ENCODE measurements at places on chromosomes 1 and 21.

DNA sequence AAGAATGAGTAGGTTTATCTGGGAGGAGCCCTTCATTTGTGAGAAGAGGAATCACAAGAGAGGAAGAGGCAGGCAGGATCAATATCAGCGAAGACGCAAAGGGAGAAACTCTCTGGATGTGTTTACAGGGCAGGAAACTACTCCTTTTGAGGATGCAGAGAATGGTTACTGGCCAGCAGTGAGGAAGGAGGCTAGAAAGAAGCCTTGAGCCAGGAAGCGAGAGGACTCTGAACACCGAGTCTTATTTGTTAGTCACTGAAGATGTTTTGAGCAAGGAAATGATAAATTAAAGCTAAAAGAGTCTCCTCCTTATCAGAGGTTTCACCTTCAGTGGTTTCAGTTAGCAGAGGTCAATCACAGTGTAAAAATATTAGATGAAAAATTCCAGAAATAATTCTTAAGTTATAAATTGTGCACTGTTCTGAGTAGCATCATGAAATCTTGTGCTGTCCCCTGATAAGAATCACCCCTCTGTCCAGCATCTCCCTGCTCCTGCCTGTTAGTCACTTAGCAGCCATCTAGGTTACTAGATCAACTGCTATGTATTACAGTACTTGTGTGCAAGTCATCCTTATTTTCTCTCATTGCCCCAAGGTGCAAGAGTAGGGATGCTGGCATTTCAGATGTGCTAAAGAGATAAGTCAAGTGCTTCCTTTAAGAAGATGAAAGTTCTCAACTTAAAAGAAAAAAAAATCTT lies 43.5 kb downstream of the WLS start:
- DNase-seq, result no peak

DNA sequence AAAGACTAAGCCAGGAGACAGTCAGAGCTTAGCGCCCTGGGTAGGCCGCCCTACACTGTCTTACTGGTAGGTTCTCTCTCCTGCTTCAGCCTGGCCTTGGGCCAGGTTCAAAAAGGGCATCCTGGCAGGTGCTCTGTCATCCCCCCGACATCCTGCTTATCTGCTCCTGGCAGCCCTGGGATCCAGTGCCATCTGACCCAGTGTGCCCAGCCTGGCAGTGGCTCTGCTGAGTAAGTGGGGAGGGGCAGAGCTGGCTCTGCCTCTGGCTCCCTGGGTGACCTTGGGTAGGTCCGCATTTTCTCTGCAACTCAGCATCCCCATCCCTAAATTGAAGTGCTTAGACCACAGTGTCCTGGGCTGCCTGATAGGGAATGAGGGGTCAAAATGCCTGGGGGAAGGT lies 549.9 kb downstream of the PTPRU start:
- DNase-seq, result no peak

GRCh38 chr1:52668711-52669110 lies 29.4 kb downstream of the COA7 start:
- no peak for DNase-seq

- DNase-seq, result no peak
Observed at GRCh38 chr21:22191581-22191980, 1193.4 kb downstream of the NCAM2 start.

DNA sequence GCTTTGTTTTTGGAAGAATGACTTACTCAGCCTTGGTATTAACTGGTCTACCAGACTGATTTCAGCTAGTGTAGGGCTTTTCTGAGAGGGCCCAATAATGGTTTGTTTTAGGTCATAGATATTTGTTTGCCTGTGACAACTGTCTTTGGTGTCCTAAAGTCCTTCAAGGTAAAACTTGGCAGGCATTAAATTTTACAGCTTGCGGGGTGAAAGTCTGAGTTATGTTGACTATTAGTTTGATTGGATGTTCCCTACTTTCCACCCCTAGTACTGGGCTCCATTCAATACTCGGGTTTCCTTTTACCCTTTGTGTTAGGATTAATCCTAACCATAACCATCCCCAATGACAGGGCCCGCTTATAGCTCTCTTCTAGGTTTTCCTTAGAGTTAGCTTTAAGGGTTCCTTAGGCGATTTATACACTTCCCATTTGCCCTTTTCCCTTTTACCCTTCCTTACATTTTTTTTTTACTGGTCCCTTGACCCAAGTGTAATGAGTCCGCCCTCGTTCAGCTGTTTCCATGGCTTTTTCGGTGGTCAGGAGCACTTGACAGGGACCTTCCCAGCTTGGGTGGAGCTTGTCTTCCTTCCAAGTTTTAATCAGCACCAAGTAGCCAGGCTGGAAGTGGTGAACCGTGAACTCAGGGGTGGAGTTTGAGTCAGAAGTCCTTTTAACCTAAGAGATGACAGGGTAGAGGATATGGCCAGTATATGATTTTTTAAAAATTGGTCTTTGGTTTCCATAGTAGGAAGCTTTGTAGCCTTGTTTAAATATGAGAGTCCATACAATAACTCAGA lies 28.5 kb upstream of the LCE5A start:
- no peak for DNase-seq

DNA sequence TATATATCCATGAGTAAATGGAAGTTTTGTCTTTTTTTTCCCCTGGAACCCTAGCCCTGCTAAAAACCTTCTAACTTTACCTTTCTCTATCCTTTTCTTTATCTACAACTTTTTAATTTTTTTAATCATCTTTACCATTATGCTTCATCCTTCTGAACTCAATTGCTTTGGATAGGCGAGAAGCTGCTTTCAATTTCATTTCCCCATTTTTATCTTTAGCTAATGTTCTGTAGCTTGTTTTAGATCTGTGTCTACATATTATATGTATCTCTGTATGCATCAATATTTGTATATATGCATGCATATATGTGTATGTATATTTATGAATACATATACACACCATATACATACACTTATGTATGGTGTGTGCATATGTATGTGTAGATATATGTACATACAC lies 57.4 kb downstream of the PTPRC start:
- no peak for DNase-seq

GRCh38 chr1:77316966-77317365 lies 35.1 kb downstream of the AK5 start:
- no peak for DNase-seq

GRCh38 chr1:39688706-39689105 lies 2.5 kb downstream of the HPCAL4 start:
- no peak for DNase-seq

DNA sequence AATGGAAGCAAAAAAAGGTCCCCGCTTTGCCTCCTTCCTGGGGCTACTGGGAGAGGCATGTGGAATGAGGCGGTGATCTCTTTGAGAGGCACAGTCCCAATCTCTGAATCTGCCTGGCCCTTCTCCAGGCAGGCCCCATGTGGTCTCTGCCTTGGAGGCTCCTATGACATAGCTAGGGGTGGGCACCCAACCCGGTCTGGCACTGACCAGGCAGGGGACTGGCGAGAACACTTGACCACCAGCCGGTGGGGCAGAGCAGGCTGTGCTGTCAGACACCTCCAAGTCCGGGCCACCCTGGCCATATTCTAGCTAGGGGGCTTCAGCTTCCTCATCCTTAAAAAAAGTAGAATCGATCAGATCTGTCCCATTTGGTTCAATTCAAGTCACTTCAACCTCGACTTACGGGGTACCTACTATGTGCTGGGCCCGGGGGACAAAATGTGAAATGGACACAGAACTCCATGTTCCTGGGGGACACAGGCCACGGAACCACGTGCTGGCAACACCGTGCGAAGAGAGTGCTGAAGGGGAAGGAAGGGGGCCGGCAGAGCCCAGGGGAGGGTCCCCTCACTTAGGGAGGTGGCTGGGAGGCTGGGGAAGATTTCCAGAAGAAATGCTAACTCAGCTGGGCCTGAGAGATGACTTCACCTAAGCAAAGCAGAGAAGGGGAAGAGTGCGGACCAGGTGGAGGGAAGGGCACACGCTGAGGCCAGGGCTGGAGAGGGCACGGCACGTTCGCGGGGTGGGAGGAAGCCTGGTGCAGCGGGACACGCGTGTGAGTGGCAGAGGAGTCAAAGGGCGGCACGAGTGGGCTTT lies 33.3 kb downstream of the HSPG2 start:
- DNase-seq, result no peak

DNA sequence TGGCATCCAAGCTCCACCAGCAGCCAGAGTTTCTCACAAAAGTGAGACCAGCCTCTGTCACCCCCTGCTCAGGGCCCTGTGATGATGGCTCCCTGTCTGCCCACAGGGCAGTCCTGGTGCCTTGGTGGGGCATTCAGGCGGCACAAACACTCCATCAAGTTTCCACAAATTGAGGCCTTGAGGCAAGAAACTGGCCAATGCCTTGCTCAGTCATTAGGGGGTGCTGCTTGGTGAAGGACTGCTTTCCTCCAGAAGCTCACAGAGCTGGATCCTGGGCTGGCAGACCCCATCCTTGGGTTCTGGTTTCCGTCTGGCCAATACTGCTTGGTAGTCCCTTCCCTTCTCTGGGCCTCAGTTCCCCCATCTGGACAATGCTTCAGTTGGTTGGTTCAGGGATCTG lies 12.5 kb upstream of the AHDC1 start:
- no peak for DNase-seq

GRCh38 chr1:8701794-8702471 lies 115.5 kb downstream of the RERE start:
- DNase-seq, result no peak

GRCh38 chr1:8015809-8016165 lies 10.3 kb downstream of the ERRFI1 start:
- DNase-seq, result no peak

DNA sequence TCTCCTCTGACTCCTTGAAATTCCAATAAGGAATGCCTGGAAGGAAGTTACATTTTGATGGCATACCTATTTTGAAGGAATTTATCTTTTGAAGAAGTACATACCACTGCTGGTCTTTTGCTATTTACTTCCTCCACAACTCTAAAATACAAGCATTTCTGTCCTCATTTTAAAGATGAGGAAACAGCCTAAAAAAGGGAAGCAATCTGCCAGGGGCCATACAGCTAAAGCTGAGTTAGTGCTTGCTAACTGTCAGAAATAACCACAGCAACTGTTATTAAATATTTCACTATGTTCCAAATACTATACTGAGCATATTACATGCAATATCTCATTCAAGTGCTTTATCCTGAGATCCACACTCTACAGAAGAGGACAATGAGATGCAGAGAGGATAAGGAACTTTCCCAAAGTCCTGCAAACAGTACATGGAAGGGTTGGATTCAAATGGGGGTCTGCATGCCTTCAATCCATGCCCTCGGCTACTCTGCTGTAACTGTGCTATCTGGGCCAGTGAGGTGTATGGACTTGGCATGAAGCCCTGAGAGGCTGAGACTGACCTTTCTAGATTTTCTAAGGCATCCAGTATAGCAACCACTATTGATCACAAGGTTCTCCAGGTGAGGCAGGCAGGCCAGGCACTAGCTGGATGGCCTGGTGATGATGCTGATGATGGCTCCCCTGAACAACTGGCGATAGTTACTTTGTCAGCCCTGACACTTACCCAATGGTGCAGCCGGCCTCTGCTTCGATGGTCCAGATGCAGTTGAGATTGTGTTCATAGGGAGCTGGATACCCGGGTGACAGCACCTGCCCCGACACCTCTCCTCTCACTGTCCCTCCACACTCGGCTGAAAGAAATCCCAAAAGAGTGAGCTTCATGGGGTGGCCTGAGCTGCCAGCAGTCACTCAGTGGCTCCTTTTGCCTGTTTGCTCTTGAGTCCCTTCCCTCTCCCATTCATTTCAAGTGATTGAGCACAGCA lies 171.4 kb upstream of the HMGB4 start:
- no peak for DNase-seq

- no peak for DNase-seq
Observed at GRCh38 chr1:211944733-211945500, 90.4 kb downstream of the INTS7 start.

- DNase-seq, result no peak
Observed at GRCh38 chr1:165218731-165219130, 137.8 kb downstream of the LMX1A start.

DNA sequence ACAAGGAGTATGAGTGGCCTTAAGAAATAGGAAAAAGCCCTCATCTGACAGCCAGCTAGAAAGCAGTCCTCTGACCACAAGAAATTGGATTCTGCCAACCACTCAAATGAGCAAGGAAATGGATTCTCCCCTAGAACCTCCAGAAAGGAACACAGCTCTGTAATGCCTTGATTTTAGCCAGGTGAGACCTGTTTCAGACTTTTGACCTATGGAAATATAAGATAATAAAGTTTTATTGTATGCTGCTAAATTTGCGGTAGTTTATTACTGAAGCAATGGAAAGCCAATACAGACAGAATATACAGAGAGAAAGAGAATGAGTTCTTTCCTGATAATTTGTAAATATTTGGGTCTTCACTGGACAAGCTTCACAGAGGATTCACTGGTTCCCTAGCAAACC lies 28.8 kb upstream of the SELE start:
- no peak for DNase-seq

GRCh38 chr21:45320261-45321025 lies 32.7 kb upstream of the POFUT2 start:
- no peak for DNase-seq

- no peak for DNase-seq
Observed at GRCh38 chr1:110340207-110340468, 961 bp downstream of the RBM15 start.

GRCh38 chr1:176885751-176886150 lies 278.8 kb downstream of the ASTN1 start:
- no peak for DNase-seq

DNA sequence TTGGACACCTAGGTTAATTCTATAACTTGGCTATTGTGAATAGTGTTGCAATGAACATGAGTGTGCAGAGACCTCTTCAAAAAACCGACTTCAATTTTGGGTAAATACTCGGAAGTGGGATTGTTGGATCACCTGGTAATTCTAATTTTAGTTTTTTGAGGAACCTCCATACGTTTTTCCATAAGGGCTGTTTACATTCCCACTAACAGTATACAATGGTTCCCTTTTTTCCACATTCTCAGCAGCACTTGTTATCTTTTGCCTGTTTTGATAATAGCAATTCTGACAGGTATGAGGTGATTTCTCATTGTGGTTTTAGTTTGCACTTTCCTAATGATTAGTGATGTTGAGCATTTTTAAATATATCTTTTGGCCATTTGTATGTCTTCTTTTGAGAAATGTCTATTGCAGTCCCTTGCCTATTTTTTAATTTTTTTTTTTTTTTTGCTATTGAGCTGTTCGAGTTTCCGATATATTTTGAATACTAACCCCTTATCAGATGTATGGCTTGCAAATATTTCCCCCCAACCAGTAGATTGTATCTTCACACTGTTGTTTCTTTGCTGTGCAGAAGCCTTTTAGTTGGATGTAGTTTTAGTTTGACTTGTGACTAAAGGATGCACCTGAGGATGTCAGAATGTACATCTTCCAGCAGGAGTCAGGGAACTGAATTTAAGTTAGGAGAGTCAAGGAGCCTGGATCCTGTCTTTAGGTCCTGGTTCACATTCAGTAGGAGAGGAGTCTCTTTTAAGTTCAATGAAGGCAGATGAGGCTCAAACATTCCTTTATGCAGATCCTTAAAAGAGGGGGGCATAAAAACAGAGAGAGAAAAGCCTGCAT lies 120.0 kb downstream of the S1PR1 start:
- no peak for DNase-seq

GRCh38 chr1:224769452-224770335 lies 153.6 kb downstream of the CNIH3 start:
- no peak for DNase-seq

GRCh38 chr1:8845104-8846097 lies 28.0 kb upstream of the RERE start:
- no peak for DNase-seq

GRCh38 chr1:110150330-110151174 lies at the start of gene SLC6A17:
TSS of gene SLC6A17 (plus strand) at chr1:110150494. CDS start at chr1:110166930, 16,436 bp downstream.
- no peak for DNase-seq

- DNase-seq, result no peak
Observed at GRCh38 chr1:198268784-198269645, 112.2 kb downstream of the NEK7 start.

Measured in thoracic aorta (tissue), 2 donors.